PC-3 (cell line): ENCODE measurements at places on chromosomes 13 and 19. TPM values are rescaled to one million over a fixed set of nuclear protein-coding genes. Genes with fewer than 3 reads are reported as not detected.

GRCh38 chr13:53060840-53061490 lies 32.4 kb downstream of the OLFM4 start:
- DNase-seq: no peak

- DNase-seq: no peak
These were observed 463.4 kb downstream of the DIAPH3 start for GRCh38 chr13:59700281-59700680.

DNA sequence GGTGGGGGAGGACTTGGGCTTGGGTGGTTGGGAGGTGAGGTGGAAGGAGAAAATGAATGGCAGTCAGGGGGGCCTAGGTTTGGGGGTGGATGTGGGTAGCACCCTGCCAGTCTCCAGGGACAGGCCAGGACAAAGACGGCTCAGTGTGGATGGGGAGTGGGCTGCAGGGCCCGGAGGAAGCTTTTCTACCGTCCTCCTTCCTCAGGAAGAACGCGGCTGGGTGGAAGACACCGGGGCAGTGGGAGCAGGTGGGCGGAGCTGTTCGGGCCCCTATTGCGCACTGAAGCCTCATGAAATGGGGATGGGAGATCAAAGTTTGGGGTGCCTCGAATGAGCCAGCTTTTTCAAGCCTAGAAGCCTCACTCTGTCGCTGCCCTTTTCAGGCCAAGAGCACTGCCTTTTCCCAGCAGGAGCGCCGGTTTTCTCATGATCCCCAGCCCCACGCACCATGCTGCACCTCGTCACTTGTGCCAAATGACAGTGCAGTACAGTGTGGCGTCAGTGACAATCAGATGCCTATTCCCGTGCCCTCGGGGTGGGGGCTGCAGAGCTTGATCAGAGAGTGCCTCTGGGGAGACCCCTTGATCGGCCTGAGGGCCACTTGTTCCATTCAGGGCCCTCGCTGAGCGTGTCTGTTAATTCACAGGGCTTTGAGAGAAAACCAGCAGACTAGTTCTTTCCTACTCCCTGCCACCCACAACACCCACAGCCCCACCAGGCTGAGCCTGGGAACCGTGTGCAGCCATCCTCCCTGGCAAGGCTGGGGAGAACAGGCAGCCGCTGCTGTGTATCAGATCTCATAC lies 1.5 kb downstream of the CALM3 start:
- no peak for DNase-seq

NBEA gene
- 4.4 and 6.2 TPM in 2 replicates for total RNA-seq

PLIN4 gene
- total RNA-seq: 9.1 and 9.8 TPM in 2 replicates

RASIP1 gene
- total RNA-seq: 0.40 and 0.51 TPM in 2 replicates

EDNRB gene
- total RNA-seq: not detected in 2 replicates

NTF4 gene
- 0.18 and 1.6 TPM in 2 replicates for total RNA-seq
